Inflammatory macrophage (primary cell): ENCODE measurements at places on chromosomes 2 and 18.

- no peak for DNase-seq
Observed at GRCh38 chr2:139721411-139721995, 941.3 kb upstream of the NXPH2 start.

DNA sequence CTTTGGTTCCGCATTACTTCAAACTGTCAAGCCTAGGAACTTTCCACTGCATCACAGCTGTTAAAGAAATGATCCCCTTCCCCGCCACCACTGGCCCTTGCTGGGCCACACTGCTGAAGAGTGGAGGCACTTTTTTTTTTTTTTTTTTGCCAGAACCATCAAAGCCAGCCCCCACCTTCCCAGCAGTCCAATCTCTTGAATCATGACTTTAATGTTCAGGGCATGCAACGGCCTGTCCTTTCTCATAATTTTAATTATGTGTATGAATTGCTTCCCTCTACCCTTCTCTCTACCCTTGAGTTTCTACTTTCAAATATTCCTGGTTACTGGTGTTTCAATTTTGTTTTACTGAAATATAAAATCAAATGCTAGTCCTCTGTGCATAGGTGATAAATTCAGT, 102.1 kb upstream of the LMAN1 start:
- no peak for DNase-seq

DNA sequence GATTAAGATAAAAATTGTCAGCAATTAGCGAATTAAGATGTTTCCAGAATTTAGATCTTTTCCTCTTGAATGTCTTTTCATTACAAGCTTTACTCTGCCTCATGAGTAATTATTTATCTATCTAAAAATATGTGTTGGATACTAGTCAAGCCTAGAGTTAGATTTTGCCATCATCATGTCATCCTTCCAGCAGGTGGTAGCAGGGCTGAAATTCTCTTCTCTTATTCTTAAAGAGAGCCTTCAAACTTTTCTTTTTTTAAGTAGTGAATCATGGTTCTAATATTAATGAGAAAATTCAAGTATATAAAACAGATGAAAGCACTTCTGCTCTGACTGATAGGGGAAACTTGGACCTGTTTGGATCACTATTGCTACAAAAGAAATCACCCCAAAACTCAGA, 240.7 kb upstream of the EPAS1 start:
- no peak for DNase-seq

DNA sequence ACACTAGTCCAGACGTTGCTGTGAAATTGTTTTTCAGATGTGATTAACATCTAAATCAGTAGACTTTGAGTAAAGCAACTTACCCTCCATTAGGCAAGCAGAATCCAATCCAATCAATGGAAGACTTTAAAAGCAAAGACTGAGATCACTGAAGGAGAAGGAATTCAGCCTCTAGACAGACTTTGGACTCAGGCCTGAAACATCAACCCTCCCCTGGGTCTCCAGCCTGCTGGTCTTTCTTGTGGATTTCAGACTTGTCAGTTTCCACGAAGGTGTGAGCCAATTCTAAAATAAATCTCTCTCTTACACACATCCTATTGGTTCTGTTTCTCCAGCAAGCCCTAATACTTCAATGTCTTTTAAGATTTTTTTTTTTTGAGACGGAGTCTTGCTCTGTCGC, 50.0 kb upstream of the EDAR start:
- DNase-seq: no peak

DNA sequence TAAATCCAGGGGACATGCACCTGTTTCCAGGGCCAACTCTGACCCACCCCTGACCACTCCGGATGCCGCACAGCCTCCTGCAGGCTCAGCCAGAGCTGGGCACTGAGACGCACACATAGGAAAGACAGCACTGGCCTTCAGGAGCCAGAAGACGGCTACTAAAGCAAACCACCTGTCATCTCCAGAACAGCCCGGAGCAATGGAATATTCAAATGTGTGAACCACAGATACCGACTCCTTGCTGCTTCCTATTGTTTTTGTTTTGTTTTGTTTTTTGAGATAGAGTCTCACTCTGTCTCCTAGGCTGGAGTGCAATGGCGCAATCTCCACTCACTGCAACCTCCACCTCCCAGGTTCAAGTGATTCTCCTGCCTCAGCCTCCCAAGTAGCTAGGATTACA, 94.0 kb downstream of the LAMA1 start:
- DNase-seq: no peak

DNA sequence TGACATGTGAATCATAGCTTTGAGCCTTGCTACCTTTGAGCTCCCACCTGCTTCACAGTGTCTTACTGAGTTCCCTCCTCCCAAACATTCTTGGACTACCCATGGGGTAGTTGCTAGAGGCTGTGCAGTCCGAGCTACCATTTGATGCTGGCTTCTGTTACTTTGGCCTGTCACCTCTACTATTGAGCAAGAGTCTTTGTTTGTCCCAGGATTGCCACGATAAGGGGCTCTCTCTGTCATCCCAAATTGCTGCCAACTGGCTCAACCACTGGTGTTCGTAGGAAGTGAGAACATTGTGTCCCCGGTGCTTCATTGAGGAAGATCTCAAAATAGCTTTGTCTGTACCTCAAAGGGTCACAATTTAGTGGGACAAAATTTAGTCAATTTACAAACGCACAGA, 59.1 kb upstream of the PAX8 start:
- no peak for DNase-seq

- no peak for DNase-seq
Observed at GRCh38 chr2:59947917-59948541, 605.4 kb downstream of the BCL11A start.

DNA sequence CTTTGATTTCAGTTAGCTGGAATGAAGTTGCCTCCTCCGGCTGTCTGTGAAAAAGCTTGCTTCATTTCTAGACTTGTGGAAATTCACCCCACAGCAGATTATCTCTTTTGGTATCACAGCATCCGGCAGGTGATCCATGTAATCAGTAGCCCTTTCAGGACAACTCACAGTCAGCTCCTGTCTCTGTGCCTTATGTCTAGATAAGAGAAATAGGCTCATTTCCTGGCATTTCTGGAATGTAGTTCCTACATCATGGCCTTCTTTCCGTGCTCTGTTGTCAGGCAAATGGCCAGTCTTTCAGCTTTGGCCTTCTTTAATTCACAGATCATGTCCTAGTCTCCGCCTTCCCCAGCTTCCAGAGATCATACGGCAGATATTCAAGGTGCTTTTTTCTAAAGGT, 455.4 kb downstream of the NUP35 start:
- no peak for DNase-seq
